ENCODE measurements at places on chromosomes 5 and 9.

DNA sequence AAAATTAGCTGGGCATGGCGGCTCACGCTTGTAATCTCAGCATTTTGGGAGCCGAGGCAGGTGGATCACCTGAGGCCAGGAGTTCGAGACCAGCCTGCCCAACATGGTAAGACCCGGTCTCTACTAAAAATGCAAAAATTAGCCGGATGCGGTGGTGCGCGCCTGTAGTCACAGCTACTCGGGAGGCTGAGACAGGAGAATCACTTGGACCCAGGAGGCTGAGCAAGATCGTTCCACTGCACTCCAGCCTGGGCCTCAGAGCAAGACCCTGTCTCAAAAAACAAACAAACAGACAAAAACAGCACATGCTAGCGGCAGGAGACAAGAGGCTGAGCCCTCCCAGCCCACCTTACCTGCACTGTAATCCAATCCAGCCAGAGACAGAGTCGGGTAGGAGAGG lies 1.1 kb upstream of the DOLPP1 start:
- no peak for DNase-seq

- peak; percentile 86 for DNase-seq
Measured at GRCh38 chr5:140042643-140043507, at the start of gene NRG2. TSS of gene NRG2 (minus strand) at chr5:140043299.

DNA sequence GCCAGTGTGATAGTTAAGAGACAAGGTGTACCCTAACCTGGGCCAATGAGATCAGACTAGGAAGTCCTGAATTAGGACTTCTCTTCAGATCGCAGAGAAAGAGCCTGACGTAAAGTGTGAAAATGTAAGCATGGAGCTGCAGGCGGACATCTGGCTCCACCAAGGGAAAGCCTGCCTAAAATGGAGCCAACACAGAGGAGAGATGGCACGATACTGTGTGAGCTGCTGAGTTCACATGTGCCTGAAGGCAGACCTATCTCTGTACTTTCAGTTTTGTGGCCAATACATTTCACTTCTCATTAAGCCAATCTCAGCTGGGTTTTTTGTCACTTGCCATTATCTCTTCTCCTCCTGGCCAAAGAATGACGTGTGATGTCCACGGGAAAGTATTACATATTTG lies 210.5 kb downstream of the ELAVL2 start:
- DNase-seq, result no peak

GRCh38 chr9:23412046-23412445 lies 414.0 kb downstream of the ELAVL2 start:
- no peak for DNase-seq

DNA sequence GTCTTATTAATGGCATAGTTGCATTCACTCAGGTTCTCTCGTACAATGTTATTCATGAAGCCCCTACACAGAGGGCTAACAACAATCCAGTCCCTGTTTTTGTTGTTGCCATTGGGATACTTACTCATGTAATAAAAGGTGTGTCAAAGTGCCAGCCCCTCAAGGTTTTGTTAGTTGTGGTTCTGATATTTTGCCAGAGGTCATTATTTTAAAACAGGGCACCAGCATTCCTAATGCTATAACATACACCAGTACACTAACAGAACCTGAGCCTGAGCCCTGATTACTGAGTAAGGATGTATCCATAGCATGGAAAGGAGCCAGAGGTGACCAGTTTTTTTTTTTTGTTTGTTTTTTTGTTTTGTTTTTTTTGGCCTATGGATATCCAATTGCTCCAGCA lies 50.2 kb downstream of the SMC2 start:
- peak; percentile 35 for DNase-seq

- DNase-seq, result no peak
Measured at GRCh38 chr5:142720641-142721271, 34.9 kb upstream of the FGF1 start.

GRCh38 chr5:124825250-124825982 lies 79.0 kb upstream of the ZNF608 start:
- DNase-seq, result no peak

DNA sequence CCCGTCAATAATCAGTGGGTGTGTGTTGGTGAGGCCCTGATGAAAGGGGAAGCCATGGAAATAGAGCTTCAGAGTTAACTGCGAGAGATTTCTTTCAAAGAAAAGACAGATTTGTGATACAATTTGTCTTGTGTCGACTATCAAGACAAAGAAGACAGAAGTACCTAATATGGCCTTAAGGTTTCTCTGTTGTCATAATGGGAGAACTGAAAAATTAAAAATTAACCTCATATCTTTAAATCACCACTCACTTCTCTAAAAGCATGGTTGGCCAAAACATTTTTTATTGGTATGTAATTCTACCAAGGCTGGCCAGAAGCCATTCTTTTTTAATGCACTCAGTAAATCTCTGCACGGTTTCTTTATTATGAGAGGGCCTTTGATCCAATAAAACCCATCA lies 282.9 kb upstream of the WWC1 start:
- DNase-seq, result no peak

GRCh38 chr9:114911167-114911821 lies 19.1 kb downstream of the TNFSF8 start:
- DNase-seq, result peak; percentile 63

- no peak for DNase-seq
Measured at GRCh38 chr9:136231478-136232297, 13.9 kb downstream of the QSOX2 start.

DNA sequence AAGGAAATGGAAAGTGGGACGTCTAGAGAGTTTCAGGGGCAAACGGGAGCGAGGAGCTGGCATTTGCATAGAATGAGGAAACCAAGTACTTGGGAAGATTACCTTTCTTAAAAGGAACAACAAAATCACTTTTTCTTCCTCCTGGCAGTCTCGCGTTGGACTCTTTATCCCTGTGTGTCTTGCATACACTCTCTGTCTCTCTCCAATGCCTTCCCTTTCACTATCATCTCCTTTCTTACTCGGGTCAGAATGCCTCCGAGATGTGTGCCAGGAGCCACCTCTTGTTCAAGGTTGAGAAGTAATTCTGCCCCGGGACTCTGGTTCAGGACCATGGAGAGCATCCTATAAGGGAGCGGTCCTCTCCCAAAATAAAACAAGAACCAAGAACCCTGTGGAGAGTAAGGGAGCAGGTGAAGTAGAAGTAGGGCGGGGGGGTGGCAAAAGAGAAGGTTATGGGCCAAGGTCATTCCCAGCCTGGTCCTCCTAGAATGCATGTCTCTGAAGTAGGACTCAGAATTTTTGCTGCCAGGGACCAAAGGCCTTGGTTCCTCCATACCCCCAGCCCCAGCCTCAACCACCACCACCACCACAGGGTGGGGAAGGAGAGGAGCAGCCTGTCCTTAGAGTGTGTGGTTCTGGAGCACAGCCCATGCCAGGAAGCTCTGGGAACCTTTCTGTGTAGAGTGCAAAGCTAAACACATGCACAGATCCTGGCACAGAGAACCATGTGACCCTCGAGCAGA lies 72.1 kb upstream of the ARAP3 start:
- peak; percentile 72 for DNase-seq

DNA sequence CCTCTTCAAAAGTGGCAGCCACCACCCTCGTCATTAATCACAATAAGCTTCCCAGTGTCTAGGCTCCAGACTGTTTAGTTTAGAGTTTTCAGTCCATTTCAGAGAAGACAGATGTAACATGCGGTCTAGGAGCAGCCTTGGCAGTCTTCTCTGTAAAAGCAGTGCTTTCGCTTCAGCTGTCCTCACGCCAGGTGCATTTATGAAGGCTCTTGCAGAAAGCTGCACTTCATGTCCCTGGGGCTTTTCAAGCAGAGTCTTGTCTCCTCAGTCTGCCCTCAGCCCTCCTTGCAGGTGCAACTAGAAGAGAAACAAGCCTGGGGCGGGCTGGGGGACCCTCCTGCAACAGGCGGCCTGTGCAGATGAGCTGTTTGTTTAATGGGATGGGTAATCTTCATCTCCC lies 281.9 kb downstream of the DRD1 start:
- DNase-seq, result no peak

DNA sequence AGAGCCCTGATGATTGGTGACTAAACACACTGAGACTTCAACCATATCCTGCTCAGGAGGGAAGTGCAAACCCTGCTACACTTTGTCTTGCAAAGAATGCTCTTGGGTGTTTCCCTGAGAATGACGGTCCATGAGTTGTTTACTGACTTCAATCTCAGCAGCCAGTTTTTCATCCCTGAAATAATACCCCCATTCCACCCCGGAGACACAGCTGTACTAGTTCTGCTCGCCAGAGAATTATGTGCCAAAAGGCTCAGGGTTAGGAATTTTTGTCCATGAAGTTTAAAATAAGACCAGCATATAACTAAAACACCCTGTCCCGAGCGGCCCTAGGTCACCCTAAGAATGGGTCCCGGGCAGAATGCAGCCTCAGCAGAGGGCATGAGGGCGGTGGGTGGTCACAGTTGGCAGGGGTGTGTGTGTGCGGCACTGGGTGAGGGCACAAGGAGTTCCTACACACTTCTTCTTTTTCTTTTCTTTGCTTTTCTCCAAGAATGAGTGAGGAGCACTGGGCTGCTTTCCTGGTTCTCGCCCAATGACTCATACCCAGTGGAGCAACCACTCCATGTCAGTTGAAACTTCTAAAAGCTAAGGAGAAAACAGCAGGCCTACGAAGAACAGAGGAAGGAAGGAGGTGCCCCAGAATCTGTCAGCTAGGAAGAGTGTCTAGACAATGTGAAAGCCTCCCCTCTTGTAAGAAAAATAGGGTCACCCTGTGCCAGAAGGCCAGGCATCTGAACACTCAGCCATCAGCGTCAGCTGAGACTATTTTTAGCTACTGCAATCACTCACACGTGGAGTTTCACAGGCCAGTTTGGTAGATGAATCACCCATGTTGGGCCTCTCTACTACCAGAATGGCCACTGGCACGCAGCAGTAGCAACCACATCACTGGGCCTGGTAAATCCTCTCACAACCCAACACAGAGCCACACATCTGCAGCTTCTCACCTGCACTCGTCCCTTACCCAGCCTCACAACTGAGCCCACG lies 105.9 kb downstream of the DPYSL3 start:
- peak; percentile 97 for DNase-seq

- no peak for DNase-seq
Measured at GRCh38 chr5:51185850-51186329, 197.4 kb upstream of the ISL1 start.

- peak; percentile 78 for DNase-seq
Measured at GRCh38 chr5:61625681-61626621, 293.9 kb downstream of the ZSWIM6 start.

DNA sequence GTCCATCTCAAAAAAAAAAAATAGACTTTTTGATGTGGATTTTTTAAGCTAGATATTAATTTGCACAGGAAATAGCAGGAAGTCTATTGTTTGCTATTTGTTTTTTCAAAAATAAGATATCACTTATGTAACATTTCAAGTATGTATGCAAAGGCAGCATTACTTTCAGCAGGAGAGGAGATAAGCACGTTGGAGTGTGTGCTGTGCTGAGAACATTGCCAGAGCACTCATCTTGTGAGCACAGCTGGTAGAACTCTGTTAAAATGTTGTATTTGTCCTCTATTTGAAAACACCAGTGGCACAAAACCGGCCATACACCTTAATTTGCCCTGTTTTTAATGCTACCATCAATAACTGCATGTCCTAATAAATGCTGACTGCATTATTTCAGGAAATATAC lies 1061.9 kb upstream of the CDH18 start:
- DNase-seq, result no peak

GRCh38 chr5:56175488-56175887 lies 57.6 kb downstream of the ANKRD55 start:
- DNase-seq, result peak; percentile 76

DNA sequence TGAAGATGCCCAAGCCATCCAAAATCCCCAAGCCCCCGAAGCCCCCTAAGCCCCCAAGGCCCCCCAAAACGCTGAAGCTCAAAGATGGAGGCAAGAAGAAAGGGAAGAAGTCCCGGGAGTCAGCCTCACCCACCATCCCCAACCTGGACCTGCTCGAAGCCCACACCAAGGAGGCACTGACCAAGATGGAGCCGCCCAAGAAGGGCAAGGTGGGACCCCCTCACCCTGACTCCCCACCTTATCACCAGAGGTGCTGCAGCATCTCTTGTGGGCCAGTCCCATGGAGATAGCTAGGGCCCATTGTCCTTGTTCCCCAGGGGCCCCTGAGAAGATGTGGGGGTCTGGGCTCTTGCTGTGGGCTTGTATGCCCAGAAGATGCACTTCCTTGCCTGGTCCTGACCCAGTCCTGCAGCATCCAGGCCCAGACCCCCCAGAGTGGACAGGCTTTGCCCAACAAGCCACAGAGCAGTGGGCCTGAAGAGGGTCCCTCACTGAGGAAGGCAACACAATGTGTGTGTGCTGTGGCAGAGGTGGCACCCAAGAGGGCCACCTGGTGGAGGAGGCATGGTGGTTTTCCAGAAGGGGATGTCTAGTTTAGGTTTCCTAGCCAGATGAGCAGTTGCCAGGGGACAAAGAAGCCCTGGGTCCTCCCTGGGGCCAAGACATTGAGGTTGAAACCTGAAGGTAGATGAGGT lies 84.1 kb downstream of the PHF2 start:
- DNase-seq, result no peak

DNA sequence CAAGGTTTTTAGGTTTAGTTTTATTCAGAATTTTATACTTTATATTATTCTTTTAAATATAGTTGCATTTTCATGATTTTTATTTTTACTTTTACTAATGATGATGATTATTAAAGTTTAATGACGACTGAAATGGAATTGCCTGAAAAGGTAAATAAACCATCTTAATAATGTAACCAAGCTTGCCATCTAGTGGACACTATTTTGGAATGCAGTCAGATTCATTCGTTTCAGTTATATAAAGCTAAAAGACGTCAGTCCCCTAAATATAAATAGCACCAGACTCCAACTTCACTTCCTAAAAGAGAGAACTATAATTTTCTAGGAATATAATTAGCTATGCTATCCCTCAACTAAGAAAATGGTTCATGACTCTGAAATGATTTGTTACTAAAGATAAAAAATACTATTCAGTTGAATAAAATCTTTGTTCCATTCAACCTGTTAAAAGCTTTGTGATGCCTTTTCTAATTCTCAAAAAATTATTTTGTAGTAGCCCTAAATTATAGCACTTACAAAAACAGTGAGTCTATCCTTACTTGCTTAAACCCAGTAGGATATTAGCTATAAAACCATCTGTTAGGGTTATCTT lies 19.9 kb downstream of the ABITRAM start:
- DNase-seq, result peak; percentile 56

- no peak for DNase-seq
Measured at GRCh38 chr9:74282526-74283253, 214.4 kb upstream of the RORB start.

GRCh38 chr9:118521261-118521660 lies 817.1 kb downstream of the TLR4 start:
- no peak for DNase-seq

DNA sequence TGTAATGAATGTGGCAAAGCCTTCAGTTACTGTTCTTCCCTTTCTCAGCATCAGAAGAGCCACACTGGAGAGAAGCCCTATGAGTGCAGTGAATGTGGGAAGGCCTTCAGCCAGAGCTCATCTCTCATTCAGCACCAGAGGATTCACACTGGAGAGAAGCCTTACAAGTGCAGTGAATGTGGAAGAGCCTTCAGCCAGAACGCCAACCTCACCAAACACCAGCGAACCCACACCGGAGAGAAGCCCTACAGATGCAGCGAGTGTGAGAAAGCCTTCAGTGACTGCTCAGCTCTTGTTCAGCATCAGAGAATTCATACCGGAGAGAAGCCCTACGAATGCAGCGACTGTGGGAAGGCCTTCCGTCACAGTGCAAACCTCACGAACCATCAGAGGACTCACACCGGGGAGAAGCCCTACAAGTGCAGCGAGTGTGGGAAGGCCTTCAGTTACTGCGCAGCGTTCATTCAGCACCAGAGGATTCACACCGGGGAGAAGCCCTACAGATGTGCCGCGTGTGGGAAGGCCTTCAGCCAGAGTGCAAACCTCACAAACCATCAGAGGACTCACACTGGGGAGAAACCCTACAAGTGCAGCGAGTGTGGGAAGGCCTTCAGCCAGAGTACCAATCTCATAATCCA lies 6.8 kb downstream of the RPL12 start:
- no peak for DNase-seq
